Epithelial cell of umbilical artery (primary cell): ENCODE measurements at places on chromosomes 3 and 15. TPM values are rescaled to one million over a fixed set of nuclear protein-coding genes. Genes with fewer than 3 reads are reported as not detected.

DUOXA2 gene
- not detected in 2 replicates for total RNA-seq

MRAS gene
- total RNA-seq = 7.4 and 15.9 TPM in 2 replicates

UBAP1L gene
- 0.65 and 1.1 TPM in 2 replicates for total RNA-seq

TLR9 gene
- not detected in 2 replicates for total RNA-seq

IL1RAP gene
- 7.8 and 9.7 TPM in 2 replicates for total RNA-seq

PAK6 gene
- not detected in 2 replicates for total RNA-seq
